ENCODE measurements at places on chromosomes 1 and 21. TPM values are rescaled to one million over a fixed set of nuclear protein-coding genes. Genes with fewer than 3 reads are reported as not detected.

DNA sequence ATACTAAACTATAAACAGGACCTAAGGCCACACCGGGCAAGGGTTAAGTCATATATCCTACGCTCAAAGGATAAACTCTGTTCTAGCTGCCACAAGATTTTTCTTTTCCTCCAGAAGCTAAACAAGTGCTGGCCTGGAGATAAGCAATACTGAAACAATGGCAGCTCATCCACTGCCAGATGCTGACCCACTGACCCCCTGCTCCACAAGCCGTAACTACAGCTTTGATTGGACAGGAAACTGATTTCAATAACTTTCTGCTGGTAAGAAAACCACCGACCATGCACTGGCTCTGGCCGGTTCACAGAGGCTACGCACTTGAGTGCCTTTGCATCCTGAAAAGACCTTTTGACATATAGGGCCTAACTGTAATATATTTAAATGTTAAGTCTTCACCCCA lies 51.3 kb upstream of the PLA2G2C start:
- no peak for DNase-seq
- peaks cover 63% of the 10 kb centered on the region for H3K27me3 ChIP-seq
- H3K4me1 ChIP-seq: no peaks in the 10 kb centered on the region
- no peak overlapping the region for H3K4me3 ChIP-seq

DNA sequence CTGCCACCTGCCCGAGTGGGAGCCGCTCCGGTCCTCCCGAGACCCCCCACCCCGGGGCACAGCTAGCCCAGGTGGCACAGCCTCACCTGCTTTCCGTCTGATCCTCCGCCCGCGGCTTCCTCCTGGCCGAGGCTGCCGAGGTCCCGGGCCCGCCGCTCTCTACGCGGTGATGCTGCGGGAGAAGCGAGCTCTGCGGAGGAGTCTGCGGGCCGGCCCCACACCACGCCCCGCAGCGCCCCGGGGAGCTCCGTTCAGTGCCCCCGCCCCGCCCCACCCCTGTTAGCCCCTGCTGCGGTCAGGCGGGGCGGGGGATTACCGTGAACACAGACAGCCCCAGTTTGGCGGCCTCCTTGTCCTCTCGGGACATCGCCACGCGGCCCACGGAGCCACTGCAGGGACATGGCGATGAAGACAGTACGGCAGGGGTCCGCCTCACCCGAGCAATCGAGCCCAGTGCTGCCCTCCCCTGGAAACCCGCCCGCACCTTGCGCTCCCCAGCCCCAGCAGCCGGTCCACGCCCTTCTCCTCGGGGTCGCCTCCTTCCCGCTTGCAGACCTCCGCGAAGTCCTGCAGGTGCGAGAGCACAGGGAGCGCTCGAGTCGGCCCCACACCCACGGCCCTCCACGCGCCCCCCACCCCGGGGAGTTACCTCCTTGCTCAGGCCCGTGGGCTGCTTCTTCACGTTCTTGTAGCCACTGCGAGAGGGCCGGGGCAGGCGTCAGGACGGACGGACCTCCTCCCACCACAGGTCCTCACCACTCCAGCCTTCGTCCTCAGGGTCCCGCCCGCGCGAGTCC lies 933 bp downstream of the C1orf35 start:
- H3K27me3 ChIP-seq: no peaks in the 10 kb centered on the region
- peaks cover 23% of the 10 kb centered on the region for H3K36me3 ChIP-seq
- peak; percentile 60 for DNase-seq
- peaks cover 29% of the 10 kb centered on the region for H3K4me1 ChIP-seq
- peak overlapping the region; percentile 93 for H3K4me3 ChIP-seq

DNA sequence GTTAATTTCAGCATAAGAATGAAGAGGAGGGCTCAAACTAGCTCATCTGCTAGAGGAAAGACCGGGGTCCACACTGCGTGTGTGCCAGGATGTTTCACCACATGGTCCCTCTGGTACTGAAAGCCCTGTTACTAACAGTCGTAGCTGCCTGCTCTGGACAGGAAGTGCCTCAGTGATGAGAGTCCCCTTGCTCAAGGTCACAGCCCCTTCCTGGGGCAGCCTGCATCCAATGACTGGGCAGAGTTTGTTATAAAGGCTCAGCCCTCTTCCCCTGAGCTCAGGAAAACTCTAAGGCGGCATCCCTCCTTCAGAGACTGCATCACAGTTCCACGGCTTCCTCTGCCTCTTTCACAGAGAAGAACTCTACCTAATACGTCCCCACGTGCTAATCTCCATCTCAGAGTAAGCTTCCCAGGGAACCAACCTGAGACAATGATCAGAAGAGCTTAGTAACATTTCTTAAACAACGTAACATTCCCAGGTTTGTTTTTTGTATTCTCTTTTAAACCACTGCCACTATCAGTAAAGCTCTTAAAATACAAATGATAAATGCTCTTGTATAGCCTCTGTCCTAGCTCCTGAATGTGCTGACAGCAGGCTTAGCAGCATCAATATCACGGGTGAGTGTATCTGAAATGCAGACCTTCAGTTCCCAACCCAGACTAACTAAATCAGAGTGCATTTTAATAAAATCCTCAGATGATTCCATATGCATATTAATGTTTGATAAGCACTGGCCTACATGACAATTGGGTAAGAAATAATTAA lies 38.0 kb upstream of the ATP1A1 start:
- DNase-seq: no peak
- no peaks in the 10 kb centered on the region for H3K27me3 ChIP-seq
- no peak overlapping the region for H3K27ac ChIP-seq
- peaks cover 9% of the 10 kb centered on the region for H3K4me1 ChIP-seq
- H3K36me3 ChIP-seq: no peaks in the 10 kb centered on the region

BSND gene
- not detected for total RNA-seq

ATAD3C gene
- total RNA-seq: 0.69 TPM

GRCh38 chr1:111509997-111510375 lies 6.6 kb upstream of the ADORA3 start:
- no peak overlapping the region for H3K4me3 ChIP-seq
- H3K27me3 ChIP-seq: no peaks in the 10 kb centered on the region
- DNase-seq: no peak
- peaks cover 42% of the 10 kb centered on the region for H3K4me1 ChIP-seq

- peaks cover 9% of the 10 kb centered on the region for H3K4me1 ChIP-seq
- no peak overlapping the region for H3K27ac ChIP-seq
- no peak for DNase-seq
- H3K4me3 ChIP-seq: no peak overlapping the region
Observed at GRCh38 chr1:147757015-147757990, 3.1 kb downstream of the GJA5 start.

Measured in activated CD4-positive, alpha-beta T cell treated with anti-CD3 and anti-CD28 coated beads, Interleukin-2, amount 10 ng/mL, durations not matched to agents 7 days and 5 days (primary cell).